ENCODE measurements at places on chromosomes 6 and 20.

- DNase-seq = no peak
These were observed 125.1 kb upstream of the NXT1 start for GRCh38 chr20:23225407-23226060.

- DNase-seq = no peak
These were observed 5.7 kb downstream of the ETV7 start for GRCh38 chr6:36381502-36382389.

DNA sequence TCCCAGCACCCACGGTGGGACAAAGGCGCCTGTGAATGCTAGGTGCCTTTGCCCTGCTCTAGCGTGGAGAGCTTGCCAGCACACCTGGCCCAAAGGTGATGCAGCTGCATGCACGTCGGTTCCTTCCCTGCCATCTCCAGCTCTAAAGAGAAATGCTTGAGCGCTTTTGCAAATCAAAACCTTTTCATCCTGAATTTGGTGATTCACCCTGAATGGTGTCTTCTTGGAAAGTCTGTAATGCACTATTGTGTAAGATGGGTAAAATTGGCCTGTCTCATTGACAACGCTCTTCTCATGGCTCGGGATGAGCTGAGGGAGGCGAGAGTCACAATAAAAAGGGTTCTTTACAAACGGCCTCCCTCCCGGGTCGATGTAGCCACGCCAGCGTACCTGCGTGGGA, 103.1 kb upstream of the ID4 start:
- no peak for DNase-seq

GRCh38 chr20:11919581-11919980, 1.9 kb downstream of the BTBD3 start:
- DNase-seq = no peak

DNA sequence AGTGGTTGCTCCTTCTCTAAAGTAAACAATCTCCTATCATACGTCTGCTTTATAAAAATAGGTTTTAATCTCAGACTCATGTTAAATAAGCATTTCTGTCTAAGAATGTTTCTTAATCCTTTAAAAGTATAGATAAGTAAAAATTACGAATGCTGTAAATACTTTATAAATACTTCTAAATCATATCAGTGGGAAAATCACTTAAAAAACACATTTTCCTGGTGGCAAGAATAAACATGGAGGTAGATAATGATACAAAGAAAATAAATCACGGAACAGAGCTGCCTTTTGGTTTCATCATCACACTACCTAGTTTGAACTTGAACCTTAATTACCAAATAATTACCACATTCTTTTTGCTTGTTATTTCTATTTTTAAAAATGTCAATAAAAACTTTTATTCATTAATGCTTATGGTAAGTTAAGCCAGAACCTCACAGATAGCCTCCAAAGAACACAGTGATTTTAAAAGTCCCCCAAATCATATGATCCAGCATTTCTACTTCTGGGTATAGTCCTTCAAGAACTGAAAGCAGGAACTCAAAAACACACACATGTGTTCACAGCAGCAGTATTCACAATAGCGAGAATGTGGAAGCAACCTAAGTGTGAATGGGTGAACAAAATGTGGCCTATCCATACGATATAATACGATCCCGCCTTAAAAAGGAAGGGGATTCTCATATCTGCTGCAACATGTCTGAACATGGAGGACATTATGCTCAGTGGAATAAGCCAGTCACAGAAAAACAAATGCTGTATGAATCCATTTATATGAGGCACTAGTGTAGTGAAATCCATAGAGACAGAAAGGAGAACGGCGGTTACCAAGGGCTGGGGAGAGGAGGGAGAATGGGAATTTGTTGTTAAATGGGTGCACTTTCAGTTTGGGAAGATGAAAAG, 72.4 kb downstream of the SLC22A23 start:
- no peak for DNase-seq

Measured in Jurkat, Clone E6-1 (cell line).